Activated B cell treated with CpG ODN at 0.5 μM for 24 hours (primary cell): ENCODE measurements at places on chromosomes 7 and 10. TPM values are rescaled to one million over a fixed set of nuclear protein-coding genes. Genes with fewer than 3 reads are reported as not detected.

LMBR1 gene
- 54.6 and 67.9 TPM in 2 replicates for total RNA-seq

DNA sequence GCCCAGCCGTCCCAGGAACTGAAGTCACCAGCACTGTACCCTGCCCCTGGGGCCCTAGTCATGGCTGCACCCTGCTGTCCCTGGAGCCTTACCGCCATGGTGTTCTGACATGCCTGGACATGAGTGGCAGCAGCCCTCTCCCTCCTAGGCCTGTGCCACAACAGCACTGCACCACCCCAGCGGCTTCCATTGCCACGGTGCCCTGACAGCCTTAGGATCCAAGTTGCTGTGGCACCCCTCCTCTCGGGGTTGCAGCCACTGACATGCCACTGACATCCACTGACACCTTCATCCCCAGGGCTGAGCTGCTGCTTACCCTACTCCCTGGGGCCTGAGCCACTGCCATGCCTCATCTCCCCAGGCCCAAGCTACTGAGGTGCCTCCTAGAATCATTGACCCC, 39.6 kb upstream of the SHH start:
- no peak overlapping the region for H3K27ac ChIP-seq
- no peak overlapping the region for H3K4me3 ChIP-seq
- H3K27me3 ChIP-seq, result peaks cover 2% of the 10 kb centered on the region

DNA sequence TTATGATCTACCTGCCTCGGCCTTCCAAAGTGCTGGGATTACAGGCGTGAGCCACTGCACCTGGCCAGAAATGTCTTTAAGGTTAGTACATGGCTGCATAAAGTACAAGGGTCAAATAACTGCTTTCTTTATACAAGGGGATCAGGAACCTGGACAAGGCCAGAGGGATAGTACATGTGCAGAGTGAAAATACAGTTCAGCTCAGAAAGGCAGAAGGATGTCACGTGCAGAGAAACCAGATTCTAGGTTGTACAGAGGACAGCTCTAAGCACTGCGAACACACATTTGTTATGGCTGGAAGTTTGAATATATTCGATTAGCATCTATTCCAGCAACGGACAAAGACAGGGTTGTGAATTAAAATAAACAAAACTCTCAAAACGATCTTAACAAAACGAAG, 6.0 kb upstream of the RSBN1L start:
- no peak overlapping the region for H3K4me3 ChIP-seq
- no peak for DNase-seq
- H3K27me3 ChIP-seq, result no peaks in the 10 kb centered on the region
- no peak overlapping the region for H3K27ac ChIP-seq

- no peak overlapping the region for H3K27ac ChIP-seq
- H3K27me3 ChIP-seq, result no peaks in the 10 kb centered on the region
- H3K36me3 ChIP-seq, result no peaks in the 10 kb centered on the region
These were observed 71.4 kb downstream of the FGFR2 start for GRCh38 chr10:121526801-121527221.

- DNase-seq, result no peak
- H3K27me3 ChIP-seq, result peaks cover 58% of the 10 kb centered on the region
- H3K27ac ChIP-seq, result no peak overlapping the region
- H3K4me3 ChIP-seq, result peak overlapping the region; percentile 76
These were observed 1.1 kb downstream of the SH3PXD2A start for GRCh38 chr10:103854265-103854685.

- no peak overlapping the region for H3K27ac ChIP-seq
- no peaks in the 10 kb centered on the region for H3K27me3 ChIP-seq
- DNase-seq, result no peak
- H3K36me3 ChIP-seq, result peaks cover 45% of the 10 kb centered on the region
- no peaks in the 10 kb centered on the region for H3K4me1 ChIP-seq
These were observed 19.4 kb upstream of the FRAT2 start for GRCh38 chr10:97353945-97354344.

- H3K4me3 ChIP-seq, result no peak overlapping the region
- peaks cover 12% of the 10 kb centered on the region for H3K4me1 ChIP-seq
- H3K36me3 ChIP-seq, result peaks cover 5% of the 10 kb centered on the region
- H3K27ac ChIP-seq, result no peak overlapping the region
- H3K27me3 ChIP-seq, result no peaks in the 10 kb centered on the region
These were observed 95.0 kb downstream of the TAF3 start for GRCh38 chr10:7913126-7913872.
